GM06990 (cell line): ENCODE measurements at places on chromosomes 11 and 22.

- DNase-seq, result no peak
Measured at GRCh38 chr11:85960678-85961077, 105.5 kb downstream of the CCDC83 start.

GRCh38 chr11:20002312-20003216, 157.7 kb downstream of the DBX1 start:
- no peak for DNase-seq

DNA sequence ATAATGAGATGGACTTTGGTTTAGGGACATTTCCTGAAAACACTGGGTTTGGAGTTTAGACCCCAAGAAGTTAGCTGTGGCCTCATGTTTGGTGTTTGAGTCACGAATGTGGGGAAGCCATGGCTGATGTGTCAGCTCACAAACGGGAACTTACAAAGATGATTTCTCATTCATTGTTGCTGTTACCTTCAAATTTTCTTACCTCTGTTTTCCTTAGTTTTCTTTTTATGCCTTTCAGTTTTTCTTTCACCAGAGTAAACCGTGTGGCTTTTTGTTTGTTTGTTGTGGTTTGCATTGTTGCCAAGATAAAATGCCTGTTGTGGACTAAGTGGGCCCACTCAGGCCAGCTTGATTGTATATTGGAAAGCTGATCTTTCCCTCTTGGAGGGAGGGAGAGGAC, 89.1 kb downstream of the SWAP70 start:
- no peak for DNase-seq

GRCh38 chr22:16932577-16932976, 75.4 kb downstream of the GAB4 start:
- no peak for DNase-seq

DNA sequence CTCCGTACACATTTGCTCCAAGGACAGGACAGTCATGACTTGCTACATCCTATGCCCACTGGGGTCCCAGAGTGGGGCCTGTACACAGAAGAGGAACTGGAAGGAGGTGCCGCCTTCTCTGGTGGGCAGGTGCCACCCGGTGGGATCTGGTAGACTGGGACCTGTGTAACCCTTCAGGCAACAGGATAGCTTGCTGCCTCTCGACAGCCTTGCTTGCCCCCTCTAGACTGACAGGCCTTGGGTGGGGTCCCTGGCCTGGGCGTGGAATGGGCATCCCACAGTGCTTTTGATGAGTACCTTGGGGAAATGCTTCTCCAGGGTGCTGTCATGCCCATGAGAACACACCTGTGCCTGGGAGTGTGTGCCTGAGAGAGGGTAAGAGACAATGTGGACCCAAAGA, 15.8 kb downstream of the SHANK3 start:
- no peak for DNase-seq

DNA sequence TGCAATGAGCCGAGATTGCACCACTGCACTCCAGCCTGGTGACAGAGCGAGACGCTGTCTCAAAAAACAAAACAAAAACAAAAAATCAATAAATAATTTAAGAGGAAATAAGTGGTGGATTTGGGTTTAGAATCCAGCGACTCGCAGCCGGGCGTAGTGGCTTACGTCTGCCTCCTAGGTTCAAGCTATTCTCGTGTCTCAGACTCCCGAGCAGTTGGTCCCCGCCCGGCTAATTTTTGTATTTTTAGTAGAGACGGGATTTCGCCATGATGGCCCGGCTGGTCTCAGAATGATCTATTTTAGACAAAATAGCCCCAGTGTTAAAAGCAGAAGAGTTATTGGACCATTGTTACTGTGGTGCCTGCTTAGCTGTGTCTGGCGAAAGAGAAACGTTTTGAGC, 29.8 kb downstream of the SNU13 start:
- no peak for DNase-seq

- no peak for DNase-seq
Measured at GRCh38 chr11:12838463-12839123, 164.4 kb downstream of the TEAD1 start.

GRCh38 chr11:17611503-17612220, 64.6 kb downstream of the OTOG start:
- no peak for DNase-seq
